CD8-positive, alpha-beta memory T cell (primary cell): ENCODE measurements at places on chromosomes 16 and 17.

- DNase-seq = no peak
These were observed 3.1 kb downstream of the MINK1 start for GRCh38 chr17:4836221-4836620.

GRCh38 chr17:16947470-16947869 is 24.4 kb downstream of the TNFRSF13B start:
- DNase-seq = no peak

DNA sequence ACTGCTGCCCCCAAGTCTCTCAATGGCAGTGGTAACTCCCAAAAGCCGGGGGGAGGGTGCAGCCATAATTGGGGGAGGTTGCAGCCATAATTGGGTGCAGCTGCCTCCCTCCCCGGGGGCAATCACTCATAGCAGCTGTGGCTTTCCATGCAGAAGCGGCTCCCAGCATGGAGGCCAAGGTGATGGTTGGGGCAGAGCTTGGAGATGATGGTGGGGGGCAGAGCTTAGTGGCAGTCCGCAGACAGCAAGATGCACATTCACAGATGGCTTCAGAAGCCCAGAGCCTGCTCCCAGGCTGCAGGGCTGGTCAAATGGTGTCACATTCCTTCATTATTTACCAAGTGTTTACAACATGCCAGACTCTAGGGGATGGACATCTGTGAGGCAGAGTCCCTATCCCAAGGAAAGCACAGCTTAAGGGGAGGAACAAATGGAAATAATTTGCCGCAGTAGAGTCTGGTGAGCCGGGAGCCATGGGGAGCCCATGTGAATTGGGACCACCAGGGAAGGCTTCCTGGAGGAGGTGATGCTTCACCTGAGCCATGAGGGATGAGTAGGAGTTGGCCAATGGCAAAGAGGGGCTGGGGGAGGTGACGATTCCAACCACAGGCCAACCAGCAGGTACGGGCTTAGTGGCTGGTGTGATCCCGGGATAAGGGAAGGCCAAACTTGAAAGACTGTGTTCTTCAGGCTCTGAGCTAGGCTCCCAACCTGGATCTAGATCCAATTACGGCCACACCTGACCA is 8.1 kb downstream of the DOC2B start:
- no peak for DNase-seq

GRCh38 chr17:64580384-64581315 is 73.9 kb downstream of the CEP95 start:
- no peak for DNase-seq

GRCh38 chr16:17589898-17590297 is 119.1 kb upstream of the XYLT1 start:
- DNase-seq = no peak

GRCh38 chr17:41016578-41017215 is 7.8 kb upstream of the KRTAP3-1 start:
- no peak for DNase-seq

DNA sequence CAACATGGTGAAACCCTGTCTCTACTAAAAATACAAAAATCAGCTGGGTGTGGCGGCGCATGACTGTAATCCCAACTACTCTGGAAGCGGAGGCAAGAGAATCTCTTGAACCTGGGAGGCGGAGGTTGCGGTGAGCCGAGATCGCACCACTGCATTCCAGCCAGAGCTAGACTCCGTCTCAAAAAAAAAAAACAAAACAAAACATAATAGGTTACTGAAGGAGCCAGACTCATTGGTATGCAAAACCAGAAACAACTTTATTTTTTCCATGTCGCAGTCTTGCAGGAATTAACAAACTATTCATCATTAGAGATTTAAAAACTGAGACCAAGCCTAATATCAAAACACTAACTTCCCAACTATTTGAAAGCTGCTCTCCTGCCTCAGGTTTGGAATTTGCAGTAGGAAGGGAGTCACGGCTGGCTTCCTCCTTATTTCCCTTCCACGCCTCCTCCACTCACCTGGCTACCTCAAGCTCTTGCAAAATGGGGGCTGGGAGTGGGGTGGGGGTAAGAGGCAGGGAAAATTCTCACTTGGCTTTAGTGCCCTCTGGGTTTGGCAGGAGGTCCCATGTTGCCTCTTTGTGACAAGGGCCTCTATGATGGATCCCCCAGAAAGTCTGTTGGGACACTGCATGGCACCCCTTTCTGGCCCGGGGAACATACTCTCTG is 34.1 kb upstream of the MYH10 start:
- DNase-seq = no peak

DNA sequence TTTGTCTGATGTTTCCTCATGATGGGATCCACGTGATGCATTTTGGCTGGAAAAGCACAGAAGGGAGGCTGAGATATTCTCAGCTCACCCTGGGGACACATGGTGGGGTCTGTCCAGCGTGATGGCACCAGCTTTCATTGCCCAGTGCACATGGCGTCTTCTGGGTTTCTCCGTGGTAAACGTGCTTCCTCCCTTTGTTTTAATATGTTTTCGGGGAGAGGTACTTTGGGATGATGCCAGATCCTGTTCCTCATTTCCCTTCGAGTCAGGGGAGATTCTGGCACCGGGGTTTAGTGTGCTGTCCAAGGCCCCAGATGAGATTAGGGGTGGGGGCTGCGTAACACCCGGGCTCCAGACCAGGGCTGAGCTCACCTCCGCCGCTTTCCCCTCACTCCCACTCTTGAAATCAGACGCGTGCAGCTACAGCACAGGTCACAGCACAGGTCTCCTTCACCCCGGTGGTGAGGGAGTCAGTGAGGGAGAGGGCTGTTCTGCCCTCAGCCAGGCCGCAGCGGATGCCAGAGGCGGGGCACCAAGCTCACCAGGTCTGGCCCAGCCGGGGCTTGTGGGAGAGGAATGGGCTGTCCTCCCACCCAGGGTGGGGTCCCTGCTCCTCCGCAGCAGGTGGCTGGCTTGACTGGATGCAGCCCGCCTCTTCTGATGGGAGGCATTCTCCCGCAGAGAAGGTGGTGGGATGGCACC is 33.9 kb downstream of the COX4I1 start:
- no peak for DNase-seq

DNA sequence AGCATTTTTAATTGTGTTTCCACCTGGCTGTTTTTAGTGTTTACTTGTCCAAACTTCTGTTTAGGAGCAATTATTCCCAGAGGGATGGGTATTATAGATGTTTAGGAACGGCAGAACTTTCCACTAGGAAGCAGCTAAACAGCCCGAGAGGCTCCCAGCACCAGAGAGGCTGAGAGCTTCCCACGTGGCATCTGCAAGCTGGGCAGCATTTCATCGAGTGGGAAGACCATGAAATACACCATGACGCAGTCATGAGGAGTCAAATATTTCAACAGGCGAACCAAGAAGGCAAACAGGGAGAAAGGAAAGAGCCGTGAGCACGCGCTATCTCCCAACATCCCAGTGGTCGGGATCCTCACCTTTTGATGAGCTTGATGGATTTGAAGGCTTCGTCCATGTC is 24.1 kb downstream of the TMEM204 start:
- DNase-seq = no peak

DNA sequence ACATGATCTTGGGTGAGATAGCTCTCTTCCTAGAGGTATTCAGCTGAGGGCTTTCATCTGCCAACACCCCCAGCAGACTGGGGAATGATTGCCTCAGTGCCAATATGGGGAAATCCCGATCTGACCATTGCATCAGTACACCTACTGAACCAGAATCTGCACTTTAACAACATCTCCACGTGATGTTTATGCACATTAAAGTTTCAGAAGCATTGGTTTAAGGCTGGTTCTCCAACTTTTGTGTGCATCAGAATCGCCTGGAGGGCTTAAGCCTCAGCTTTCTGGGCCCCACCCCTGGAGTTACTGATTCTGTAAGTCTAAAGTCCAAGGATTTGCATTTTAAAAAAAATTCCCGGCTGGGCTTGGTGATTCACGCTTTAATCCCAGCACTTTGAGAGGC is 123.6 kb upstream of the MED13 start:
- DNase-seq = no peak

- DNase-seq = no peak
These were observed 48.8 kb upstream of the CBX4 start for GRCh38 chr17:79888009-79888540.

DNA sequence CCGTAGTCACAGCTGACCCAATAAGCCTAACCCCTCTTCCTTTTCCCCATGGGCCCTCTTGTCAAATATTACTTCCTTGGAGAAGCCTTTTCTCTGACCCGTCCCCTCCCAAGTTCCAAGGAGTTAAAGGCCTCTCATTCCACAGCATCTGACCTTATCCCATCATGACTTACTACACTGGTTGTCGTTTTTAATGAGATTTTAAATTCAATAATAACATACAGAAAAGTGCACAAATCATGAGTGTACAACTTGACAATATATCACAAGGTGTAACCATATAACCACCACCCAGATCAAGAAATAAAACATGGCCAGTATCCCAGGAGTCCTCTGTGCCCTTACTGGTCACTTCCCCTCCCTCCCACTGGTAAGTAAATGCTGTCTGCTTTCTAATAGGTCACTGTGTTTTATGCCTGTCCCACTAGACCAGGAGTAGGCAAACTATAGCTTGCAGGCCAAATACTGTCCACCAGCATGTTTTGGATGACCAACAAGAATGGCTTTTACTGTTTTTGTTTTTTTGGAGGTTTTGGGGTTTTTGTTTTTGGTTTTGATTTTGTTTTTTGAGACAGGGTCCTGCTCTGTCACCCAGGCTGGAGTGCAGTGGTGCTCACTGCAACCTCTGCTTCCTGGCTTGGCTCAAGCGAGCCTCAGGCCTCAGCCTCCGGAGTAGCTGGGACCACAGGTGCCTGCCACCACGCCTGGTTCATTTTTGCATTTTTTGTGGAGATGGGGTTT is 1.2 kb upstream of the FDXR start:
- no peak for DNase-seq

- DNase-seq = no peak
These were observed 37.1 kb upstream of the KCNJ12 start for GRCh38 chr17:21339011-21339410.

DNA sequence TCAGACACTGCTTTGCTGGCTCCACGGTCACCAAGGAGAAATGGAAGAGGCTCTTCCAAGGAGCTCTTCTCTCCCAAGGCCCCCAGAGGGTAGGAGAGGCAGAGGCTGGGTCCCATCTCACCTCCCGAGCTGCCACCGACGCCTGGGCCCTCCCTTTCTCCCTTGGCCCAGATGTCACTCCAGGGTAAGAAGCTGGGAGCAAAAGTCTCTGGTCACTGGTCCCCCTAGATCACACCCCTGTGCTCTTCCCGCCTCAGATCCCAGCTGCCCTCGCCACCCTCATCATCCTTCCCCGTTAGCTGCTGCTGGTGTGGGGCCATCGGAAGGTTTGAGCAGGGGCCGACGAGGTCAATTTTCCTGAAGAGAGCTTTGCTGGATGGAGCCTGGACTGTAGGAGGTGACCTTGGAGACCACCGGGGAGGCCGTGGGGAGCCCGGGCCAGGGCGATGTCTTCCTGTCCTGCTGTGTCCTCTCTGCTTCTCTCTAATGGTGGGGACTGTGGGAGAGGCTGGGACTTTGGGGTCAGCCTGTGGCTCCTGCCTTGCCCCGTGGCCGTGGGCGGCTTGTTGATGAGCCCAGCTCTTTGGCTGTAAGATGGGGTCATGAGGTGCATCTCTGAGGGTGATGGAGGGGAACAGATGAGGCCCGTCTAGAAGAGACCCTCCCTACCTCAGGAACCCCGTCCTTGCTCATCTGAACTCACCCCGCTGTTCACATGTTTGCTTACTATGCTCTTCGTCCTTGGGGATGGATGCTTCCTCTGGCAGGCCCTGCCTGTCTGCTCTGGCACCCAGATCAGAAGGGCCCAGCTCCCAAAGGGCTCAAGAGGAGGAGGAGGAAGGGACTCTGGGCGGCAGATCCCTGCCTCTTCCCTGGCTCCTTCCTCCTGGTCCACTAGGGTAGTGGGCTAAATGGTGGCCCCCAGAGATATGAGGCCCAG is 11.4 kb upstream of the RHBDF2 start:
- DNase-seq = no peak

DNA sequence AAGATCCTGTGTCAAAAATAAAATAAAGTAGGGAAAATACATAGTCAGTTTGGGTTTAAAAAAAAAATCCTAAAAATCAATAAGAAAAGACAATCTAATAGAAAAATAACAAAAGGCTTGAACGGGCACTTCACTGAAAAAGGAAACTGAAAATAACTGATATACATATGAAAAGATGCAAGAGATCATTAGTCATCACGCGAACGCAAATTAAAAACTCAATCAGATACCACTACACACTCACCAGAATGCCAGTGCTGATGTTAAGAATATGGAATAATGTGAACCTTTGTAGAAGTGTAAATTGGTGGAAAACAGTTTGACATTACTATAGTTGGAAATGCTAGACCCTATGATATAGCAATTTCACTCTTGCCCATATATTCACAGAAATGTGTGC is 14.6 kb downstream of the GNGT2 start:
- DNase-seq = no peak
